ENCODE measurements at places on chromosomes 1 and 21.
A peak's percentile ranks its signal among the peaks of the same experiment; 100 is the strongest.

GRCh38 chr1:207823880-207824566 is 72.2 kb downstream of the CD46 start:
- DNase-seq = peak; percentile 82

DNA sequence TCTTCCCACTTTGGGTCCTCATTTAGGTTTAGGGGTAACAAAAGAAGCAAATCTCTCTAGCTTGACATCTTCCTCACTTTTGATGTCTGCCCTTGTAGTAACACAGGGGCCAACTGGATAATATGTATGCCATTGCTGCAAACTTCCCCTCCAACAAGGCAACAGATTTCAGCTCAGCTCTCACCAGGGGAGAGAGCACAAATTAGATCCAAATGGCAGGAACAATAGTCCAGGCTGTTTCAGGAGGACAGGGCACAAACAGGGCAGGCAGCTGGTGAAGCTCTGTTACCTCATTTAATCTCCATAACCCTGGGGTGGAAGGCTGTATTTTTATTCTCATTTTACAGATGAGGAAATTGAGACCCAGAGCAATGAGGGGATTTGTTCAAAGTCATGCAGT is 4.3 kb upstream of the PIK3R3 start:
- DNase-seq = no peak

GRCh38 chr1:165403835-165404482 is 41.0 kb downstream of the RXRG start:
- DNase-seq = peak; percentile 10

- DNase-seq = no peak
These were observed 135.6 kb upstream of the KCNJ15 start for GRCh38 chr21:38120984-38121855.

DNA sequence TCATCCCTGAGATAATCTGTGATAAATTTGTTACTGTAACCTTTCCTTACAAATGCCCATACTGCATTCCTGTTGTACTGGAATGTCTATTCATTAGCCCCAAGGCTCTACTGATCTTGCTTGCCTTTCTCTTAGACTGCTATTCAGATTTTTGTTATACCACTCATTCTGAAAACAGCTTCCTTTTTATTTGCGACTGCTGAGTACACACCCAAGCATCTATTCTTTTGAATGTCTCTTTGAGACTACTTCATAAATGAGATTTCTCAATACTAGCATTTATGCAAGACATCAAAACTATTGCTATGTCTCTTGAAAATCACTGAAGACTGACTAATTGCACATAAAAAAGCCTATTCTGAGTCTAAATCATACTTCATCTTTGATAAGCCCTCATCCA is 38.6 kb downstream of the DENND1B start:
- no peak for DNase-seq

- no peak for DNase-seq
These were observed 121.1 kb downstream of the KIAA0319L start for GRCh38 chr1:35436078-35436477.

DNA sequence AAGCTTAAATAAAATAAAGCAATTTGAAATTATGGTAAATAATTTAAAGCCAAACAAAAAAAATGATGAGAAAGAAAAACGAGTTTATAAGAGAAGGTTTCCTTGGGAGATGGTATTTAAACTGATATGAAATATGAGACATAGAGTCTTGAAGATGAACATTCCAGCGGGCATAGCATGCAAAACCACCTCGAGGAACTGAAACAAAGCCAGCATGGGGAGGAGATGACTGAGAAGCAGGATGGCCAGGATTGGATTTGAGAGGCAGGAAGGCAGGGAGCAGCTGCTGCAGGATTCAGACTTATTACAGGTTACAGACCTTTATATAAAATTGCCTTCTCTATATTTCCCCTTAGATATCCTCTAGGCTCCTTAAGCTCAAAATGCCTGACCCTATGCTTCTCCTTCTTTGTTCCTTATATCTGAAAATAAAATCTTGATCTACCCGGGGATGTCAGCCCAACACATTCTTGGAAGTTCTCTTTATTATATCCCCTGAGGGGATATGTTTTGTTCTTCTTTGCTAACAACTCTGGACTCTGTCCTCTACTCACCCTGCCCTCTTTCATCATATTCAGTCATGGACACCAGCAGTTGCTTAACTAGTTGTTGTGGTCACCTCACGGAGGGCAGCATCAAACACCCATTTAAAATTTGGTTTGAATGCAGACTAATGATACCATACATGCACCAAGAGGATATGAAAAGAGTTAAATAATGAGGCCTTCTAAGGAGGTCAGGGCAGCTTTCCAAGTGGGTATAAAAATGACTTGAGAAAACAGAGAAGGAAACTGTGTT is 719.1 kb upstream of the B3GALT2 start:
- no peak for DNase-seq

DNA sequence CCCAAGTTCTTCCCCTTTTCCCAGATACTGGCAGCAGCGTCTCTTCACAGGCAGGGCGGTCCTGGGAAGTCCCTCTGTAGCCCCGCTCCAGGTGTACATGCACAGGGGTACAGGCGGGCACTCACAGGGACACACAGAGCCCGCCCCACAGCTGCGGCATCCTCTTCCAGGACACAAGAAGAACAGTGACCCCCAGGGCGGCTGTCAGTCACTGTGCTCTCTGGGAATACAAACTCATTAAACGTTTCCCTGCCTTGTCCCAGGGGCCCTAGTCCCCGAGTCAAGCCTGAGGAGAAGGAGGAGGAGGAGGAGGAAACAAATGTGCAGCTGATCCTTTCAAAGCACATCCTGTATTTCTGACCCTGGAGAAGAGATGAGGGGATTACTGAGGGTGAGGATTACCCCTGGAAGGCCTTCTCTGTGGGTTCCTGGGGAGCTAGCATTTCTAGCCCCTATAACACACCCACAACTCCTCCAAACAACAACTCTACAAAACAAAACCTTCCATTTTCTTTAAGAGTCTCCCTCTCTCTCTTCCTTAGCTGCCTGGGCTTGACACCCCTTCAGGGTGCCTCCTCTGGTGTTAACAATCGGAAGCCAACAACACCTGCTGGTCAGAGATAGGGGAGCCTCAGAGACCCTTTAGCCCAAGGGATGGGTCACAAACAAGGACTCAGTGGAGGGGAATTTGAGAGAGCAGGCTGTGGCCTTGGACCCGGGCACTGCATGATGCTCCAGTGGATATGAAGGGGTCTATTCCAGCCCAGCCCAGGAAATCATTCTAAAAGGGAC is 28.4 kb upstream of the DMBX1 start:
- DNase-seq = no peak

- DNase-seq = no peak
These were observed 458.9 kb downstream of the LMO4 start for GRCh38 chr1:87787551-87787950.

DNA sequence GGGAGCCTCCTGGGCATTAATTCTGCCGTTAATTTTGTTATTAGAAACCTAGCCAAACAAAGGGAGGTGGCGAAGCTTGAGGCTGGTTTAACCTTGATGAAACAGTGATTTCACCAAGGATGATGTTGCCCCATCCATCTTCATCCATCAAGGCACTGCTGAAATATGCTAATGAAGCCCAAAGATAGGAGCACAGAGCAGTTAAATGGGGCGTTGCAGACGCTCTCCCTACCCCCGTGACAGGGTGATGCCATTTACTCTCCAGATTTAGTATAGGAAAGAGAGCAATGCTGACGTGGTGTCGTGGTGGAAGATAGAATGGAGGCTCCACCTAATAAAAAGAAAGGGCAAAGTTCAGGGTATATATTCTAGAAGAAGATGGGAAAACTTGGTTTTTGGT is 84.0 kb downstream of the PBX1 start:
- no peak for DNase-seq

GRCh38 chr1:37323486-37324377 is 150.6 kb upstream of the ZC3H12A start:
- no peak for DNase-seq

DNA sequence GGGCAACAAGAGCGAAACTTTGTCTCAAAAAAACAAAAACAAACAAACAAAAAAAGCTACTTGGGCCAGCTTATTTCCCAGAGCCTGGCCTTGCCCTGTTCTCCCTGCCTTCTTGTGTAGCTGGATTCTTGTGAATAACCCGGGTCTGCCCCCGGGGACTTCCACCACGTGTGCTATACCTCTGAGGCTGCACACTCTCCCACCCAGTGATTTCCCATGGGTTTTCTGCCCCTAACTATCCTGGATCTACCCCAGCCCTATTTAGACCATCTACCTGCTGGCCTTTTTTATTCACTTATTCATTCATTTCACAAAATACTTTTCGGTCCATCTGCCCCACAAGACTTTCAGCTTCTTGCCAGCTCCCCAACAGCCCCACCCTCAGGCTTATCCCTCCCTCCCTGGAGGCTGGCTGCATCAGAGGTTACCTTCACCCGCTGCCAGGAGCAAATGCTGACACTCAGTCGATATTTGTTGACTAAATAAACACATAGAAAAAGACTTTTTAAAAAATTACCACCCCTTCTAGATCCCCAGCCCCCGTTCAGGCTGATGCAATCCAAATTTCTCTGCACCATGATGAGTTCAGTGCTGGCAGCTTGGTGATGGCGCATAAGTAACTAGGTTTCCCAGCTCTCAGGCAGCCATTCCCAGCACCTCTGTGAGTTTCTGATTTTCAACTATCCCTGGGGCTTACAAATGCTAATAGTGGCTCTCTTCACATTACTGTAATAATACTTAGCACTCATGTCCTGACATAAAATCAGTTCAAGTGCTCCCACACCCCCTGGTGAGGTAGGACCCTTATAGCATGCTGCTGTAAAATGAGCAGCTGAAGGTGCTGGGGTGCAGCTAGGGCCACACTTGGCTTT is 30.7 kb upstream of the TARBP1 start:
- no peak for DNase-seq

- DNase-seq = no peak
These were observed 227.2 kb downstream of the ATG4C start for GRCh38 chr1:63010913-63011660.

- no peak for DNase-seq
These were observed 384.2 kb upstream of the DUSP10 start for GRCh38 chr1:222126052-222126451.

GRCh38 chr1:28313702-28314546 is 14.9 kb upstream of the MED18 start:
- no peak for DNase-seq

DNA sequence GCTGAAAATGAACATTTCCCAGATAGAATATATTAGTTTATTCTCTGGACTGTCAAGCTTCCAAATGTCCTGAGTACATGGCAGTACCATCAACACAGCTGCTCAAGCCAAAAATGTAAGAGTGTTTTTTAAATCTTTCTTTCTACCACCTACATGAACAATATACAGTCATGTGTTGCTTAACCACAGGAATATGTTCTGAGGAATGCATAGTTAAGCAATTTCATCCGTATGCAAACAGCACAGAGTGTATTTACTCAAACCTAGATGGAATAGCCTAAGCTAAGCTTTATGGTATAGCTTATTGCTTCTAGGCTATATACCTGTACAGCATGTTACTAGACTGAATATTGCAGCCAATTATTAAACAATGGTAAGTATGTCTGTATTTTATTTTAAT is 561.9 kb upstream of the ADGRL4 start:
- no peak for DNase-seq

GRCh38 chr1:231643071-231643934 is 16.7 kb downstream of the DISC1 start:
- DNase-seq = no peak

DNA sequence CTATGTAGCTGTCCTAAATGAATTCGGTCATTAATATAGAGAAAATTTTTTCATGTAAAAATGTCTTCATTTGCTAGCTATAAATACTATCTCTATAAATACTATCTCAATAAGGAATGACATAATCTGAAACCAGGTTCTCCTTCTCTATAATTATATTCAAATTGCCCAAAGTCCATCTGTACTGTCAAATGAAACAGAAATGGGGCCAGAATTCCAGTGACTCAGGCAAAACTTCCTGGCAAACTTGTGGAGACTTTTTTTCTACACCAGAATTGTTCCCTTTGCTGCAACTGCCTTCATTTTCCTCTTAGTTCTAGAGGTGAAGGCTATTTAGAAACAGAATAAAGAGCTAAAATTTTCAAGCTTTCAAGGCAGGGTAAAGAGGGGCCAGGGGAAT is 152.5 kb downstream of the KCNH1 start:
- DNase-seq = no peak

GRCh38 chr1:32786856-32787255 is 30.3 kb downstream of the YARS1 start:
- no peak for DNase-seq

All from activated naive CD4-positive, alpha-beta T cell treated with Interleukin-2 at 50 U/mL for 16 hours (primary cell).